ENCODE measurements at places on chromosomes 5 and 9. TPM values are rescaled to one million over a fixed set of nuclear protein-coding genes. Genes with fewer than 3 reads are reported as not detected.

DNA sequence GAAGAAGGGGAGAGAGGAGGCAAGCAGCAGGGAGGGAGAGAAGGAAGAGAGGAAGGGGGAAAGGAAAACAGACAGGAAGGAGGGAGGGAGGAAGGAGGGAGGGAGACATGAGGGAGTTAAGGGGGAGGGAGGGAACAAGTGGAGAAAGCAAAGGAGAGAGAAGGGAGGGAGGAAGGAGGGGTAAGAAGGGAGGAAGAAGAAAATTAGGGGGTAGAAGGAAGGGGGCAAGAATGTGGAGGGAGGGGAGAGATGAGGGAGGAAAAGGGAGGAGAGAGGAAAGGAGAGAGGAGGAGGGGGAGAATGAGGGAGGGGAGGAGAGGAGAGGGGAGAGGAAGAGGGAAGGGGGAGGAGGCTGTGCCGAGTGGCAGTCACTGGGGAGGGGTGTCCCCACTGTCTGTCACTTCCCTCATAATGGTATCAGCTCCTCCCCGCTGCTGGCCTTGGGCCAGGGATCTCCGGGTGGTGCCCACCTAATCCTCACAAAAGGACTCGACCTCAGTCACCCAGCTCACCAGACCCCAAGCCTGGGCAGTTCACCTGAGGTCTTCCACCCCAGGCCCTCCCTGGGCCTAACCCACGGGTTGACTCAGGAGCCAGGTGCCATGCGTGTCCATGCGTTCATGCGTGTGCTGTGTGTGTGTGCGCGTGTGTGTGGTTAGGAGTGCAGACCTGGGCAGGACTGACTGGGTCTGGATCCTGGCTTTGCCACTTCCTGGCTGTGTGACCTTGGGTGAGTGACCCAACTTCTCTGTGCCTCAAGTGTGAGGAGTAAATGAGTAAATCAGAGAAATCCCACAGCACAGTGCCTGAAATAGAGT, 18.1 kb downstream of the C9orf50 start:
- H3K27me3 ChIP-seq, result no peaks in the 10 kb centered on the region
- H3K4me1 ChIP-seq, result peaks cover 6% of the 10 kb centered on the region

Gene FNIP1
- 18.7 TPM for total RNA-seq

DNA sequence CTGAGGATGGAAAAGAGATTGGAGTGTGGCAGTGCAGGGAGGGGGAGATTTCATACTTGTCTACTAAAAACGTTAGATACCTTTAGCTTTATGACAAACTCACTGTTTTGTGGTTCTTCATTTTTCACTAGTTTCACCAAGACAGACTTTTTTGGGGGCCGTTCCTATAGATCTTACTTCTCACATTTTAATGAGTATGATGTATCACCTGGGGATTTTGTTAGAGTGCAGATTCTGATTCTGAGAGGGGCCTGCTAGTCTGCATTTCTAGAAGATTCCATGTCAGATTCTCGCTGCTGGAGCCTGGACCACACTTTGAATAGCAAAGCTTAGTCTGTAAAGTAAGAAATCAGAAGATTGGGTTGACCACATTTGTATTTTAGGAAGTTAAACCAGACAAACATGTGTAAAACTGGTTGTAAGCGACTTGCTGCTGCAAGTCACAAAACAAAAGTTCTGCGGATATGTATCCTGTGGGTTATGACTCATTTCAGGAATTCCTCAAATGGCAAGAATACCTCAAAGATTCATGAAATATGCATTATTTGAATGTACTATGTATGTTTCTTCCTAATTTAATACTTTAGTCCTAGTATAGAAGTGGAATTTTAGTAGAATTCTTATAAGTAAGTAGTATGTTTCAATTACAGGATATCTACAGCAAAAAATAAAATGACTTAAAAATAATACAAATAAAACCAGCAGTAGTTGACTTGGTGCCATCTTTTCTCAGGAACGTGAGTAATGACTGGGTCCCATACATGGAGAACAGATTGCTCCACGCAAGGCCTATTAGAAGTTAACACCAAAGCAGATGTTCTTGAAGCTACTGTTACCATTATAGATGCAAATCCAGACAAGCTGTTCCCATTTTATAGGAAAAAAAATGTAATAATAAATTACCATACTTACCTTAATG, 27.8 kb downstream of the NFIL3 start:
- no peaks in the 10 kb centered on the region for H3K36me3 ChIP-seq
- no peak overlapping the region for H3K4me3 ChIP-seq
- no peaks in the 10 kb centered on the region for H3K4me1 ChIP-seq
- no peaks in the 10 kb centered on the region for H3K27me3 ChIP-seq
- no peak for DNase-seq

GRCh38 chr5:35316611-35317274, 86.5 kb upstream of the PRLR start:
- H3K36me3 ChIP-seq, result peaks cover 4% of the 10 kb centered on the region
- no peak overlapping the region for H3K27ac ChIP-seq
- no peaks in the 10 kb centered on the region for H3K27me3 ChIP-seq
- peak overlapping the region; percentile 61 for H3K4me3 ChIP-seq
- H3K4me1 ChIP-seq, result peaks cover 8% of the 10 kb centered on the region

Gene RNF208
- 10.5 TPM for total RNA-seq

Measured in endodermal cell (in vitro differentiated cells).